ENCODE measurements at places on chromosomes 12 and 14.

DNA sequence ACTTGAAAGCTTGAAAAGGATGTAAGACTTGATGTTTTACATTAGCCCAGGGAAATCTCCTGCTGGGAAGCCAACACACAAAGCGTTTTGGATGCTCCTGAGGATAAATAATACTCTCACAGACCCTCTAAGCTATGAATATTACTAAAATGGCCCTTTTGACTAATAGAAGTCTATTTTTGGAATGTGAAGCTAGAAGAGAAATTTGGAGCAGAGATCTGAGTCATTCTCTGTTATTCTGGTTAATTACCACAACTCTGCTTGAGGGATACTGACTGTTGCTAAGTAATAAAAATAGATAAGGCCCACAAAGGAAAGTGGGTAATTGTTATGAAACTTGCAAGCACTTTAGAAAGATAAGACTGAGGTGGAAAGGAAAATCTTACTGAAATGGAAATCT, 346.2 kb upstream of the STXBP6 start:
- no peak overlapping the region for H3K27ac ChIP-seq
- H3K4me1 ChIP-seq: no peaks in the 10 kb centered on the region
- no peak for DNase-seq
- H3K36me3 ChIP-seq: no peaks in the 10 kb centered on the region

DNA sequence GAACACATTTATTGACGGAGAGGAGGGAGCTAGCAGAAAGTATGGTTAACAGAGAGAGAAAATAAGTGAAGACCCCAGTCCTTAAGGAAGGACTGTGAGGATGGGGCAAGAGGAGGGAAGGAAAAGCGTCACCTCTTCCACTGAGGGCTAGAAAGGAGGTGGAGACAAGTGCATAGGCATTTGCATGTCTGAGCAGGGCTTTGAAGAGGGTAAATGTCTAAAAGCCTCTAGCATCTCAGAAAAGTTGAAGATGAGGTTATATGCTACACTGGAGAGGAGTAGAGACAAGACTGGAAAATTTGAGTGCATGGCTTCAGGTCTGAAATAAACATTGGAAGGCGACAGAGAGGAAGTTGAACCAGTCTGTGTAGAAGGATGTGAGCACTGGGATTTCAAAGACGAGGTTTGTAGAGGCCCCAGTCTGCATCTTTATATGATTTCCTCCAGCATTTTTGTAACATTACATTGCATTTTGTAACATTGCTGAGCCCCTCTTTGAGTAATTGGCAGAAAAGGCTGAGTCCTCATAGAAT, 98.5 kb upstream of the IFNG-AS1 start:
- DNase-seq: no peak
- no peaks in the 10 kb centered on the region for H3K4me1 ChIP-seq
- H3K27me3 ChIP-seq: no peaks in the 10 kb centered on the region
- H3K27ac ChIP-seq: no peak overlapping the region
- no peaks in the 10 kb centered on the region for H3K36me3 ChIP-seq

GRCh38 chr12:104575442-104576186, 118.9 kb downstream of the CHST11 start:
- H3K4me1 ChIP-seq: peaks cover 57% of the 10 kb centered on the region
- H3K27me3 ChIP-seq: no peaks in the 10 kb centered on the region
- H3K36me3 ChIP-seq: no peaks in the 10 kb centered on the region
- no peak for DNase-seq

GRCh38 chr12:109610523-109610922, 36.9 kb downstream of the MVK start:
- H3K27me3 ChIP-seq: peaks cover 8% of the 10 kb centered on the region
- no peaks in the 10 kb centered on the region for H3K36me3 ChIP-seq
- DNase-seq: no peak
- no peak overlapping the region for H3K27ac ChIP-seq
- no peak overlapping the region for H3K4me3 ChIP-seq

DNA sequence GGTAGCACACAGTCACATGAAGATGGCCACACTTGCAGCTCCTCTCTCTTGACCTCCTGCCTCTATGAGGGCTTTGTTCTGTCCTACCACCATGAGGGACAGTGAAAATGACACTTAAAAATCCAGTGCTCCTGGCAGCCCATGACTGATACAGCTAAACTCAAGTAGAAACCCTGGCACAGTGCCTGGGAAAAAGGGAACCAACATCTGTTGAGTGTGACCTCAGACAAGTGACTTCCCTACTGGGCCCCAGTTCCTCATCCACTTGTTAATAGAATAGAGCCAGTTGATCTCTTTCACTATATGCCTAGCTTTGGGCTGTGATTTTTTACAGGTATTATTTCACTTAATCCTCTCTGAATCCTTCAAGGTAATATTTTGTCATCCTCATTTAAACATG, 4.8 kb downstream of the GUCY2C start:
- no peak overlapping the region for H3K4me3 ChIP-seq
- DNase-seq: no peak
- H3K4me1 ChIP-seq: no peaks in the 10 kb centered on the region

DNA sequence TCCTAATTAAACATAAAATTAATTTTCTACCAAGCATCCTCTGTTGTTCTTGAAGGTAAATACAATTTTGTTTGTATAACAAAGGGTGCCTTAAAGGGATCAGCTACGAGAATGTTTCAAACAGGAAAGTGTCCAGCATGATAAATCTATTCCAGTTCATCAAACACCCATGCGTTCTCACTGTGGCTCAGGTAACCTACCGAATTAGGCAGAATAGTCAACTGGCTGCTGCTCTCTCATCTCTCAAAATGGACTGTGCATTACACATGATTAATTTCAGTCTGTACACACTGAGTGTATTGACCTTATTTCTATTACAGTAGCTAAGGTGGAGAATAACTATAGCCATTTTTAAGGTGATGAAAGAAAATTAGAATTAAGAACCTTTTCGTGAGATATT, 127.5 kb upstream of the RMST start:
- peaks cover 6% of the 10 kb centered on the region for H3K27me3 ChIP-seq
- H3K27ac ChIP-seq: no peak overlapping the region
- H3K4me3 ChIP-seq: no peak overlapping the region
- H3K36me3 ChIP-seq: no peaks in the 10 kb centered on the region
- no peaks in the 10 kb centered on the region for H3K4me1 ChIP-seq

DNA sequence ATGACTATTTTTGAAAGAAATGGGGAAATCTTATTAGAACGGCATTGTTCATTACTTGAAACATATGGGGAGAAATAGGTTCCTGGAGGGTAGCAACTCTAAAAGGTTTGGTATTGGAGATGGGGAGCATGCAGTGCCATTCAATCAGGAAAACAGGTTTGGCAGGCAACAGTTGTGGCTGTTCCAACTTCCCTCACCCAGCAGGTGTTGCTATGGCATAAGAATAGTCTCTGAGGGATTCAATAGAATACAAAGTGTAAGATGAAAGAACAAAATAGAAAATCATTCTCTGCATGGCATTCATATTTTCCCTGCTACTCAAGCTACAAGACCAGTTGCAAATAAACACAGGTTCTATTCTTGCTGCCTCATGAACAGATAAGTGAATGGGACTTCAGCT, 393.3 kb upstream of the RPL10L start:
- H3K27ac ChIP-seq: no peak overlapping the region
- H3K27me3 ChIP-seq: no peaks in the 10 kb centered on the region
- H3K4me3 ChIP-seq: no peak overlapping the region
- no peaks in the 10 kb centered on the region for H3K4me1 ChIP-seq
- DNase-seq: no peak

DNA sequence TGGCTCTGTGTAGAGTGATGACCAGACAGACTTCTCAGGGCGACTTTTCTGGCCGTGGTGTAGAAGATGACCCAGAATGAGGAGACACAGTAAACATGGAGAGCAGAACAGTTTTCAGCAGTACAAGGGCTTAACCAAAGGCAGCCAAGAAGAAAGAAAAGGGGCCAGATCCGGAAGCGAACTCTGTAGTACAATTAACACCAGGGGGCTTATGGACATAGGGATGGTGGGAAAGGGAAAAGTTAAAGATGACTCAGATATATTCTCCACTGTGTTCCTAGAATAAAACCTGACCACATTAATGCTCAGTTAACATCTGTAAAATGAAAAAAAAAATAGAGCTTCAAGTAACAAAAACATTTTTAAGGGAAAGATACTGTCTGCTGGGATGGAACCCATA, 60.2 kb downstream of the LGR5 start:
- no peaks in the 10 kb centered on the region for H3K36me3 ChIP-seq
- DNase-seq: no peak
- no peaks in the 10 kb centered on the region for H3K27me3 ChIP-seq
- no peak overlapping the region for H3K4me3 ChIP-seq
- H3K27ac ChIP-seq: no peak overlapping the region

GRCh38 chr12:91098941-91099340, 12.4 kb downstream of the LUM start:
- no peaks in the 10 kb centered on the region for H3K4me1 ChIP-seq
- H3K27ac ChIP-seq: no peak overlapping the region
- H3K4me3 ChIP-seq: no peak overlapping the region
- no peak for DNase-seq
- no peaks in the 10 kb centered on the region for H3K27me3 ChIP-seq
- H3K36me3 ChIP-seq: no peaks in the 10 kb centered on the region

DNA sequence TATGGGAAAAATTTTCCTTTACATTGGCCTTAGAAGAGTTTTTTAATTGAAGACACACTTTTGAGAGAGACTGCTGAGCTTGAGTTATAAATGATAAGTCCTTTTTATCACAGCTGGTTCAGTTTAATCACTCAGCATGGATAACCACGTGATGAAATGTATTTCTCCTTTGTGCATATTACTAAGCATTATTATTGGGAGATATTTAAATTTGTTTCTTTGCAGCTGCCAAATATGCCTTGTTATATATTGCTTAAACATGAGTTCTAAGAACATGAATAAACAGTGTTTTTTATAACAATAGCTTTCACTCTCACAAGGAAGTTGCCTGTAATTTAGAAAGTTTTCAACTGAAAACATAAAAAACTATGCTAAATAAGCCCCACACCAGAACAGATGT, 293.5 kb upstream of the LRFN5 start:
- no peak overlapping the region for H3K27ac ChIP-seq
- no peaks in the 10 kb centered on the region for H3K36me3 ChIP-seq
- no peak for DNase-seq
- no peaks in the 10 kb centered on the region for H3K27me3 ChIP-seq

DNA sequence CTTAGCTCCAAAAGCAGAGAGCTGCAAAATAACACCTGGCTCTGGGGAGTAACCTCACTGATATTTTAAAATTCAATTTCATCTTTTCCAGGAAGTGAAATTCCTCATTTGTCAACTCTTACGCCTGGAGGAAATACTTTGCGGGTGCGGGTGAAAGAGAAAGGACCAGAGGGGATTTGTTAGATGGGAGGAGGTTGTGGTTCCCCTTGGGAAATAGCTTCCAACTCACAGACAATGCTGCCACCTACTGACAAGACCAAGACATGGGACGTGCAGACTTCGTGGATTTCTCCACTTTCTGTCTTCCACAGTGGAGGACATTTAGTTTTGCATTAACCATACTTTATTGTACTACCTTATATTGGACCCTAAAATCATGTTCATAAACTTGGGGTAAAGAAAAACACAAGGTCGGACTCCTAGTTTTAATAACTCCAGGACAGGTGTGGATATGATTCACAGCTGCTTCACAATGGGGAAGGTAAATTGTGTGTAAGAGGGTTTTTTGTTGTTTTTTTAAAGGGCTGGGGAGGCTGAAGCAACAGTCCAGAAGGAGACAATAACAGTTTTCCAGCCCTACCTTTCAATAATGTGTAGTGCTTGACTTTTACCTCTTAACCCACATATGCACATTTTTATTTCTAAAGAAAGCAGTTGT, 10.8 kb downstream of the FBXL14 start:
- no peaks in the 10 kb centered on the region for H3K27me3 ChIP-seq
- H3K4me1 ChIP-seq: peaks cover 21% of the 10 kb centered on the region
- DNase-seq: peak; percentile 68
- no peak overlapping the region for H3K27ac ChIP-seq
- H3K4me3 ChIP-seq: no peak overlapping the region
- H3K36me3 ChIP-seq: no peaks in the 10 kb centered on the region

DNA sequence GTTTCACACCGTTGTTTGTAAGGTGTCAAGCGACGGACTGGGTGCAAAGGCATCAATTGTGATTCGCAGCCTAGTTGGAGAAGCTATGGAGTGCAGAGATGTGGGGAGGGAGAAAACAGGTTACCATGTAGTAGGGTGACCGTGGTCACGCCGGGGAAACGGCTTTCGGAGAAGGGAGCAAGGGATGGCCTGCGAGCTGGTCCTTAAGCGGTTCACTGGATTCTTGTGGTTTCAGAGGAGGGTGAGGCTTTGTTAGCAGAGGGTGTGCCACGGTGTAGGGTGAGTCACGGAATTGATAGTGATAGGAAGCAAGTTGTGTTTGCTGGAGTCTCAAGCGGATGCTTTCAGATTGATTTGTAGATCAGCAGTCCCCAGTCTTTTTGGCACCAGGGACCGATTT, 2.3 kb downstream of the PIWIL1 start:
- H3K4me1 ChIP-seq: no peaks in the 10 kb centered on the region
- no peaks in the 10 kb centered on the region for H3K36me3 ChIP-seq
- H3K27me3 ChIP-seq: no peaks in the 10 kb centered on the region

- no peaks in the 10 kb centered on the region for H3K36me3 ChIP-seq
- no peak overlapping the region for H3K4me3 ChIP-seq
- no peaks in the 10 kb centered on the region for H3K27me3 ChIP-seq
- H3K27ac ChIP-seq: no peak overlapping the region
- DNase-seq: no peak
Measured at GRCh38 chr14:30855345-30856037, 18.9 kb upstream of the COCH start.

DNA sequence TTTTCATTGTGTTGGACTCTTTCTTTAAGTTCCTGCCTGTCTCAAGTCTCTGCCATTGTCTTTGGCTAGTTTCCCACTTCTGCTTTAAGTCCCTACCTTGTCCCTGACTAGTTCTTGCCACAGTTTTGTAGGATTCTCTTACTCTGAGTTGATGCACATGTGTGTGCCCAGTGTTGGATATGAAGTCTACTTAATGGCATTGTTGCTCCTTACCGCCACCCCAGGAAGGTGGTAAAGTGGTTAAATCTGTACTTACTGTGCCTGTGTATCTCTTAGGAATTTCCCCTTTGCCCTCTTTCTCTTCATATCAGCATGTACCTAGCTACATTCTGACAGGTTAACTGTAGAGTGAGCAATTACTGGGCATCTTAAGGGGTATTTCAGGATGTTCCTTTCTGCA, 227.1 kb downstream of the NUBPL start:
- H3K4me1 ChIP-seq: no peaks in the 10 kb centered on the region
- H3K4me3 ChIP-seq: no peak overlapping the region
- DNase-seq: no peak

- no peak overlapping the region for H3K4me3 ChIP-seq
- no peak for DNase-seq
- no peak overlapping the region for H3K27ac ChIP-seq
- H3K4me1 ChIP-seq: peaks cover 3% of the 10 kb centered on the region
- no peaks in the 10 kb centered on the region for H3K27me3 ChIP-seq
Measured at GRCh38 chr12:52579468-52580465, 6.1 kb upstream of the KRT74 start.

GRCh38 chr12:89217472-89217871, 134.8 kb downstream of the DUSP6 start:
- peaks cover under 1% of the 10 kb centered on the region for H3K4me1 ChIP-seq
- no peak overlapping the region for H3K27ac ChIP-seq
- no peaks in the 10 kb centered on the region for H3K27me3 ChIP-seq
- H3K4me3 ChIP-seq: no peak overlapping the region

- no peak overlapping the region for H3K27ac ChIP-seq
- DNase-seq: peak; percentile 23
- H3K36me3 ChIP-seq: no peaks in the 10 kb centered on the region
- peaks cover 22% of the 10 kb centered on the region for H3K4me1 ChIP-seq
- peaks cover 52% of the 10 kb centered on the region for H3K27me3 ChIP-seq
Measured at GRCh38 chr12:27969624-27970400, 2.7 kb downstream of the PTHLH start.

- no peak for DNase-seq
- H3K4me1 ChIP-seq: no peaks in the 10 kb centered on the region
- H3K36me3 ChIP-seq: no peaks in the 10 kb centered on the region
- no peak overlapping the region for H3K4me3 ChIP-seq
Measured at GRCh38 chr12:67382241-67382871, 113.2 kb downstream of the CAND1 start.
